ENCODE measurements at places on chromosomes 7 and 10.

GRCh38 chr7:98922392-98923187 lies 44.3 kb downstream of the TRRAP start:
- no peak for DNase-seq

DNA sequence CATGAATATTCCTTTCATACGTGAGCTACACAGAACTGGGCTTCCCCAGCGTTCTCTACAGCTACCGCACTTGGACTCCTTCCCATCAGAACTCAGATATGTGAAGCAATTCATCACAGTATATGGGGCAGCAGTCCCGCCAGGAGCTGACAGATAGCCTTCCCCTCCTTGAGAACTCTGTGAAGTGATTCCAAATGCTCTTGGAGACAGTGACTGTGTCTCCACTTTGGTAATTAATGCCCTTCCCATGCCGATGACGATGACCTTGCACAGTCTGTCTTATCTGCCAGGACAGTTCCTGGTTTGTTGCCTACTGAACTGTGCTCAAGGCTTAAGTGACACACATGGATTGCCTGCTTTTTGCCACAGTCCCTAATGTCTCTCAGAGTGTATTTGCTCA lies 75.0 kb upstream of the AFAP1L2 start:
- no peak for DNase-seq

DNA sequence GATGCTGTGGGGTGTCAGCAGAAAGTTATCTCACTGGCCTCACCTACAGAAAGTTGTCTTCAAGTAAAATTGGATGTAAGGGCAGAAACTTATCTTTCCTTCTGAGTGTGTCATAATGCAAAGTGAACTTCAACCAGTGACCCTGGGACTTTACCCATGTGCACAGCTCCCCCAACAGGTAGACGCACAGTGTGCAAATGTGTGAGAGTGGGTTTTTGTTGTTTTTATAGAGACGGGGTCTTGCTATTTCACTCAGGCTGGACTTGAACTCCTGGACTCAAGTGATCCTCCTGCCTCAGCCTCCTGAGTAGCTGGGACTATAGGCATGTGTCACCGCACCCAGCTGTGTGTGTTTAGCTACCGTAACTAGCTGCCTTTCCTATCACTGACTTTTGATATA lies 6.4 kb upstream of the KAZALD1 start:
- no peak for DNase-seq

GRCh38 chr7:114087653-114088469 lies 169.1 kb upstream of the PPP1R3A start:
- no peak for DNase-seq

GRCh38 chr7:27324246-27324645 lies 81.6 kb downstream of the EVX1 start:
- no peak for DNase-seq

DNA sequence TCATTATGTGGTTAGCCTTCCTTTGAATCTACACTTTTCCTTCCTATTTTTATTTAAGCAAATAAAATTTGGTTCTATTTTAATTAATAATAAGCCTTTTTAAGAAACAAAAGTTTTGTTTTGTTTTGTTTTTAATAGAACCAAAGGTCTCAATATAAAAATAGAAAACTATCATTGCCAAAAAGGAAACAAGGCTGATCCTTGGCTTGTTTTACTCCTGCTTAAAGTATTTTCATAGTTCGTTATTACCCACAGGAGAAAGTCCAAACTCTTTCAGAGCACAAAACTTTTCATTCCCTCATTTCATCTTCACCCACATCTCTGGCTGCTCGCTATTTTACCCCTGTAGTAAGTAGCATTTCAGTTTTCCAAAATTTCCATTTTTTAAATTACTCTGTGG lies 374.8 kb downstream of the SEMA3D start:
- no peak for DNase-seq

GRCh38 chr7:157612664-157613561 lies 276.1 kb downstream of the DNAJB6 start:
- peak; percentile 23 for DNase-seq

- DNase-seq = no peak
These were observed 429.9 kb upstream of the KLF6 start for GRCh38 chr10:4214908-4215307.

DNA sequence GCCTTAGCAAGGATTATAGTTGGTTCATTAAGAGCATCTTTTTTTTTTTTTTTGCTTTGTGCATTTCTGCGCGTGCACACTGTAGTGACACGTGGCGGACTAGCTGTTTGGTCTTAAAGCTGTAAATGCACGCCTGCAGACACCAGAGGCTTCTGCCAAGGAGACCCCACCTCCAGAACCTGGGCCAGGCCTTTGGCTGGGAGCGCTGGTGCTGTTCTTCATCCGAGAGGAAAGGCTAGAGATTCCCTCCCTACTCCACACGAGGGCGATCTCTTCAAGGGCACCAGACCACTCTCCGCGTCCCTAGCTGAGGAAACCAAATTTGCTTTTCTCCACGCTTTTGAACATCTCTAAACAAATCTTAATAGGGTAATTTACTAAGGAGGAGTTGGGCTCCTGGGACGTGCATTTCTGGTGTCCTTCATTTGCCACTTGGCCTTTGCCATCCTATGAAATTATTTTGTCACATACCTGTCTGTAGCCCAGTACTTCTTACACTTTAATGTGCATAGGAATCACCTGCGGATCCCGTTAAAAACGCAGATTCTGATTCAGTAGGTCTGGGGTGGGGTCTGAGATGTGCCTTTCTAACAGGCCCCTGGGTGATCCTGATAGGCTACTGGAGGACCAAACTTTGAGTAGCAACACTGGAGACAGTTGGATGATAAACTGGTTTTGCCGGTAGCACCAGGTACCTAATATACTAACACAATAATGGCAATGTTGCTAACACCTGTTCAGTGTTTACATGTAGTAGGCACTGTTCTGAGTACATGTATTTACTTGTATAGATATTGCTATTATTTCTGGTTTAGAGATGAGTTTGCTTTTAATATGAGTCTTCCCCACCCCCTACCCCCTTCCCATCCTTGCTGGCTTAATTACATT lies 1.3 kb upstream of the SLC26A5 start:
- DNase-seq = no peak

DNA sequence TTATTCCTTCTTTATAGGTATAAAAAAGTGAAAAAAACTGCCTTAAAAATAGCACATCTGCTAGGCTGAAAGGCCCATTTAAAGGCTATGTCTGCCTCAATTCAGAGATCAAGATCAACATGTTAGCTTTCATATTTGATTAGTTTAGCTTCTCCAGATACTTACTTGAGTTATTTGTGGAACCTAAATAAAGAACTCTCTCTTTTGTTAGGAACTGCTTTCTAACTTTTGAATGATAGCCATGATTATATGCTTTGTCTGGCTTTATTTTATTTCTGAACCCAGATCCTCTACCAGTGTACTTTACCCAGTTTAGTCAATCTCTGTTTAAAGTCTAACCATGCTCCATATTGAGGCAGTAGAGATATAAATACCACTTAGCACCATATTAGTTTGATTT lies 515.5 kb upstream of the SEMA3D start:
- DNase-seq = no peak

DNA sequence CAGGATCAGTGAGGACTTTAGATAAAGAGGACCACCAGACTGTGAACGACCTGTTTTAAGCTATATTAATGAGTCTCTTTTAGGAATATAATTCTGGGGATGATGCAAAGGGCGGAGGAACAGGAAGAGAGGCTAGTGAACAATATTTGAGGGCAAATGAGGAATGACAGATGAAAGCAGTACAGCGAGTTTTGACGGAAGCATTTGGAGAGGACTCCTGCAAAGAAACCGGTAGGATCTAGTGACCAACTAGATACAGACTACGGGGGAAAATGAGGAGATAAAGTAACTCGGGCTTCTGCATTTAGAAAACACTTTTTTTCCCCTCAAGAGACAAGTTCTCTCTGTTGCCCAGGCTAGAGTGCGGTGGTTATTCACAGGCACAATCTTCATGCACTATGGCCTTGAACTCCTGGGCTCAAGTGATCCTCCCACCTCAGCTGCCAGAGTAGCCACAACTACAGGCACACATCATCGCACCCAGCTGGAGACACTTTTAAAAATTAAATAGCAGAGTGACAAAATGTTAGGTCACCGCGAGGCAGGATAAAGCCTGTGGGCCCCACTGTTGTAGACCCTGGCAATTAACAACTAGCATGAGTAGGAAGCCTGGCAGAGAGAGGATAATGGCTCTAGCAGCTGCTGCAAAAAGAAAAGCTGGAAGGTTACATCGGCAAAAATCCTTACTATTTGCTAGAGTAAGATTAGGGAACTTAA lies 143.2 kb downstream of the SRPK2 start:
- no peak for DNase-seq

- no peak for DNase-seq
These were observed 1.5 kb downstream of the IL6 start for GRCh38 chr7:22728401-22729029.

- no peak for DNase-seq
These were observed 193.6 kb downstream of the MAD1L1 start for GRCh38 chr7:2038931-2039728.

DNA sequence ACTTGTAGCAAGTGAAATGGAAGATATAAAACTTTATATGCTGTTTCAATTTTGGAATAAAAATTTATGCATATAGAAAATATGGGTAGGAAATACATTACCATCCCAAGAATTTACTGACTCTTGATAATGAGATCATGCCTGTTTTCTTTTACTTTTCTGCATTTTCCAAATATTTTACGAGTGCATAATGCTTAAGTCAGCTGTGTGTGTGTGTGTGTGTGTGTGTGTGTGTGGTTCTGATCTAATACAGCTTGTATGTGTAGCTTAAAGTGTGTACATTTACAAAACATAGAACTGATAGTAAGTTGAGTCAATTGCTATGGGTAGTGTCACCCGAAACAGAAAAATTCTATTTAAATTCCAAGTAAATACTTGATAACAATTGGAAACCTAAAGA lies 315.9 kb upstream of the LRRN3 start:
- no peak for DNase-seq

DNA sequence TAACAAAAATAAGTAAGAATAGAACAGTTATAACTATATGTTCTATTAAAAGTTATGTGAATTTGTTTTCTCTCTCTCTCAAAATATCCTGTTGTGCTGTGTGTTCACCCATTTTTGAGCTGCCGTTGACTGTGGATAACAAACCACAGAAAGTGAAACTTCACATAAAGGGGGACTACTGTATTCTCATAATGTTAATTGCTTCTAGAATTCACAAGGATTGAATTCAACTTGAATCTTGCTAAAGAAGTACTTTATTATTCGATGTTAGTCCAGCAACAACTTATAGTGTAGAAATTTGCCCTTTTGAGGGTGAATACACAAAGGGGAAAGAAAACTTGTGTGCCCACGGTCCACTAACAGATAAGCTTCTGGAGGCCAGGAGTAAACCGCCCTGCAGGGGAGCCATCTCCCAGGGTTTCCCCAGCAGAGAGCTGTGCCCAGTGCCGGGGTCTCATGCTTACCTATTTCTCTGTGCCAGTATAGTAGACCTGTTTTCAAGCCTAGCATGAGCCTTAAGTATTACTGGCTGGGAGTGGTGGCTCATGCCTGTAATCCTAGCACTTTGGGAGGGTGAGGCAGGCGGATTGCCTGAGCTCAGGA lies 87.1 kb downstream of the KAT6B start:
- DNase-seq = no peak

- no peak for DNase-seq
These were observed 27.7 kb downstream of the ALDH18A1 start for GRCh38 chr10:95628786-95629185.

GRCh38 chr10:29957907-29958331 lies 101.5 kb downstream of the JCAD start:
- DNase-seq = no peak

GRCh38 chr10:132691711-132692153 lies 94.2 kb downstream of the NKX6-2 start:
- no peak for DNase-seq

- no peak for DNase-seq
These were observed 14.3 kb upstream of the KCNIP2 start for GRCh38 chr10:101857802-101858476.

GRCh38 chr10:120110196-120110595 lies 217.7 kb downstream of the SEC23IP start:
- no peak for DNase-seq

DNA sequence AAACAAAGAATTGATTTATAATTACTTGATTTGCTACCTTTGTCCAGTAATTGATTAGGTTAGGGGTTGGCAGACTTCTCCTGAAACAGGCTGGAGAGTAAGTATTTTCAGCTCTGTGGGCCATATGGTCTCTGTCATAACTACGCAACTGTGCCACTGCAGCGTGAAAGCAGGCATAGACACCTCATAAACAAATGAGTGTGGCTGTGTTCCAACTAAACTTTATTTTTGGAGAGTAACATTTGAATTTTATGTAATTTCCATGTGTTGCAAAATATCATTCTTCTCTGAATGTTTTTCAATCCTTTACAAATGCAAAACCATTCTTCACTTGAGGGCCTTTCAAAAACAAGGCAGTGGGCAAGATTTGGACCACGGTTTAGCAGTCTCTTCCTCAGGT lies 76.9 kb downstream of the GALNT17 start:
- no peak for DNase-seq

- DNase-seq = no peak
These were observed 3.5 kb downstream of the DGKB start for GRCh38 chr7:14899030-14899429.

- DNase-seq = no peak
These were observed 38.9 kb downstream of the CREB3L2 start for GRCh38 chr7:137962875-137963507.

- DNase-seq = no peak
These were observed 621 bp upstream of the FAM133B start for GRCh38 chr7:92590711-92591310.

DNA sequence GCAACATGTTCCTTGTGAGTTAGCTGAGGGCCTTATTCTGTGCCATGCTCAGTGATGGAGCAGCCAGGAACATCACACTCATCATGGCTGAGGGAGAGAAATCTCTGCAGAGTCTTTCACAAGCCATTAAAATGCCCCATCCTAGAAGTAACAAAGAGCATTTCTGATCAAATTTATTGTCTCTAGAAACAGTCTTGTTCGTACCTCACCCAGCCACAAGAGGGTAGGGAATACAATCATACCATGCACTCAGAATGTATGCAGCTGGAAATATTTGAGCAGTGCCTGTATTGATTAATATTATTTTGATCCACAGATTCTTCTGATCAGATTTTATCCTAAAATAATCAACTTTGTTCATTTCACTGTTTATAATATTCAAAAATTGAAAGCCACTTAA lies 17.3 kb downstream of the VPS26A start:
- no peak for DNase-seq

Data from activated T-helper 1 cell treated with anti-CD3 and anti-CD28 coated beads, Interleukin-2, amount 50 U/mL, for 16 hours (primary cell).